ENCODE measurements at places on chromosomes 5 and 9.

DNA sequence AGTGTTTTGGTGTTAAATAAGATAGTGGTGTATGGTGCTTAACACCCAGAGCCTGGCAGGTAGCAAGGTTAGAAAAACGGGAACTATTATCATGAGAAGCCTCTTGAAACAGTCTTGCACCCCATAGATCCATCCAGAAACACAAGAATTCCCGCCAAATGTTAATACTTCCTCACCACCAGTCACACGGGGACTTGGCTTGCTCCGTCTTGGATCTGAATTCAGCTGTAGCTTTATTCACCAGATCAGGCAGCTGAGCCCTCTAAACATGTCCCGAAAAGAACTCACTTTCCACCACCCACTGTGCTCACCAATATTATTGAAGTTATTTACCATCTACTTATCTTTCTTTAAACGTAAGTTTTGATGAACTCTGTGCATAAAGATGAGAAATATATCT, 101.6 kb upstream of the PTPN3 start:
- no peak for DNase-seq

DNA sequence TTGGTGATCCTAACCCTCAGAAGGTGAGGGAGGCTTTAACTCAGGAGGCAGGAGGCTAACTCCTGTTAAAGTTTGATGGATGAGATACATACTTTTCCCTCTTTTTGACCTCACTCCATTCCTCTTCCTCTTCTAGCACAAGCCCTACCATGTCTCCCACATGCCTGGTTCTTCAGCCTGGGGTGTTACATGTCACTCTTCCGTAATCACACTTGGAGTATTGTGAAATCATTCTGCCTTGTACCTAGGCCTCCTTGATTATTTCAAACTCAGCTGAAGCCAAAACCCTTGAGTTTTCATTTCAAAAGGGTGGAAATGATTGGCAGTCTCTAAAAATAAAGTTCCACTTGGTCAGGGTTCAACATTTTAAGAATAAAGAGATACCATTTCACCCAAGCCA, 1.8 kb downstream of the PLAC8L1 start:
- no peak for DNase-seq

- peak; percentile 81 for DNase-seq
Observed at GRCh38 chr5:124162767-124163532, 583.5 kb downstream of the ZNF608 start.

DNA sequence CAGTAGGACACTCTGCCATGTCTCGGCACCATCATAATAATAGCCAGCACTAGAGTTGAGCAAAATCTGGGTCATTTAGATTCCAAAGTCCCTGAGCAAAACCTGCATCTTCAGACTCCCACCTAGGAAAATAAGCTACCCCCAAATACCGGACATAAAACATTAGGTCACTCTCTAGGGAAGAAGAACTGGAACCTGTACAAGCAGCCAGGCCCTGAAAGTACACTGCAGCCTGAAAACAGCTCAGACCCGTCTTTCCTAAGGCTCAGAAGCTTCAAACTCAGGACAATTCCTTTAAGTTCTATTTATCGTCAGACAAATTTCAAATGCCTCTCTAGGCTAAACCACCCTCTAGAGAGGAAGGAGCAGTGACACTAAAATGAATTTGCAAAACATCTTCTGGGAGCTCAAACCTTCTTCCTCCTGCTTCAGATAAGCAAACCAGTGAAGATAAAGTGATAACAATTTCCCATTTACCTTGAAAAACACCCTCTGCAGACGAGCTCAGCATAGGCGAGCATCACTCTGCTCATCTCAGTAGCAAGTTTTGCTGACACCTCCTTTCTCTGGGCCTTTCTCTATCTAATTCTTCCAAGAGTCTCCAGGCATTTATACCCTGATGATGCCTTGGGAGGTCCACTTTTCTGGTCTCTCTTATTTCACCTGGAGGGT, 34.0 kb downstream of the ADAM19 start:
- no peak for DNase-seq

- DNase-seq, result no peak
Observed at GRCh38 chr9:14538526-14538925, 154.7 kb downstream of the ZDHHC21 start.

GRCh38 chr5:65861830-65862241, 64.5 kb upstream of the ERBIN start:
- no peak for DNase-seq

- DNase-seq, result no peak
Observed at GRCh38 chr9:134847752-134848432, 32.7 kb upstream of the FCN2 start.

- DNase-seq, result peak; percentile 23
Observed at GRCh38 chr9:92147030-92147851, 32.0 kb upstream of the SPTLC1 start.

- DNase-seq, result no peak
Observed at GRCh38 chr9:10562581-10563343, 50.0 kb downstream of the PTPRD start.

DNA sequence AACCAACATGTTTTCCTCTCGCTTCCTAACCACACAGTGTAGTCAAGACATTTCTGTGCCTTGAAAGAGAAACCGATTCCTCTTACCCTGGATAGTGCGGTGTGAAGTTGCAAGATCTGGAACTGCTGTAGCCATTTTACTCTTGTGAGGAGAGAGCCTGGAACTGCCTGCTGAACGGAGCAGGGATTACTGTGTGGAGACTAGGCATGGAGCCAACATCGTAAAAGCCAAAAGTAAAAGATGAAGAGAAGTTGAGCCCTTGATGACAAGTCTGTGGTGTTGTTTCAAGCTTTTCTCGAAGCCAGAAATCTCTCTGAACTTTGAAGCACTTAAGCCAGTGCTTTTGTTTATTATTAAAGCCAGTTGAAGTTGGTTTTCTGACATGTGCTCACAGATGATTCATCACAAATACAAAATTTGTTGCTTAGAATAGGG, 110.1 kb upstream of the GRIN3A start:
- no peak for DNase-seq

DNA sequence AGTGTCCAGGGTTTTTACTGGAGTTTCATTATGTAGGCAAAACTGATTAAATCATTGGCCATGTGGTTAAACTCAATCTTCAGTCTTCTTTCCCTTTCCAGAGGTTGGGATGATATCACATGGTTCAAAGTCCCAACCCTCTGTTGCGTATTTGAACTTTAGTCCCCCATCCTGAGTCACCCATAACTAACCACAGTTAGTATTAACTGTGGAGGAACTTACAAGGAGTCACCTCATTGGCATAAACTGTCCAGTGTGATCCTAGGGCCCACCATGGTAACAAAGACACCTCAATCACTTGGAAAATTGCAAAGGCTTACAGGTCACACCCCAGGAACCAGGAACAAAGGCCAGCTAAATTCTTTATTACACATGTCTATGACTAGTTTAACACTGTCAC, 188.5 kb downstream of the COX7C start:
- DNase-seq, result no peak

DNA sequence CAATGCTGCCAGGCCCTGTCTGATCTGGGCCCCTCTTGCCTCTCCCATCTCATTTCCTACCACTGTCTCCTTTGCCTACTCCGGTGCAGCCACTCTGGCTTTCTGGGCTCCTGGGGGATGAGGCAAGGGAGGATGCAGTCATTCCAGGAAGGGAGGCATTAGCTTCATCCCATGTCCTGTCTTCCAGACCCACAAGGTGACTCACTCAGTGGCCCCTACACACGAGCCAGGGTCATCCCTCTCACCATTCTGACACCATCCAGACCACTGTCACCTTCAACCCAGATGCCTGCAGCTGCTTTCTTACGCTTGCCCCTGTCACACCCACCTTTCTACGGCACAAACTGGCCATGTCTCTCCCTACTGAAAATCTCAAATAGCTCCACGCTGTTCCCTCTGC, 19.1 kb downstream of the ACSL6 start:
- no peak for DNase-seq

- DNase-seq, result no peak
Observed at GRCh38 chr5:88049737-88050136, 218.9 kb downstream of the TMEM161B start.

Measured in Kasumi-1 (cell line).